NCI-H2029 treated with DMSO at 0.1 percent for 48 hours (cell line): ENCODE measurements at places on chromosomes 3 and 15.

- no peak for DNase-seq
Observed at GRCh38 chr15:77021803-77022381, 27.0 kb downstream of the PSTPIP1 start.

DNA sequence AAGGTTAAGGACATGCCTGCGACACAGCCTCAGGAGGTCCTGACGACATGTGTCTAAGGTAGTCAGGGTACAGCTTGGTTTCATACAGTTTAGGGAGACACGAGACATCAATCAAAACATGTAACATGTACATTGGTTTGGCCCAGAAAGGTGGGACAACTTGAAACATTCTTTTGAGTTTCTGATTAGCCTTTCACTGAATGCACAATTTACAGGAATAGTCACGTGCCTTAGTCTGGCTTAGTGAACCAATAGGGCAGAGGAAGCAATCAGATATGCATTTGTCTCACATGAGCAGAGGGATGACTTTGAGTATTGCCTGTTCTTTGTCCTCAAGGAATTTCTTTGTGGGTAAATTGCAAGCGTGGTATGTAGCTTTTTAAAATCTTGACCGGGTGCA lies 24.5 kb upstream of the HDAC11 start:
- no peak for DNase-seq

GRCh38 chr3:70518356-70518755 lies 205.9 kb upstream of the MDFIC2 start:
- DNase-seq, result no peak

- peak; percentile 77 for DNase-seq
Observed at GRCh38 chr3:127304121-127304744, 16.4 kb upstream of the PRR20G start.

DNA sequence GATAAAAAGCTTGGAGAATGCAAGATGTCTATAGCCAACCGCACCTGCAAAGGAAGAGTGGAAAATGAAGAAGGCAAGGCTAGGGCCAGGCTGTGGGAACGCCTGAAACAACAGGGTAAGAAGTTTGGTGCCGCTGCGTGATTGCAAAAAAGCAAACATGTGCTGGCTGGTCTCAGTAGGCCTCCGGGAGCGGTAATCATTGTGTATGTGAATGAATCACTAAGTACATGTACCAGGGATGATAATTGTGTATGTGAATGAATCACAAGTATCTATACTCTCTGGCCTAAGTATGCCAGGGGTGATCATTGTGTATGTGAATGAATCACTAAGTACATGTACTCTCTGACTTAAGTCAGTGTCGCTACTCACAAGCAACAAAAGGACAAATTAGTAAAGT lies 40.3 kb upstream of the PARL start:
- no peak for DNase-seq

- DNase-seq, result no peak
Observed at GRCh38 chr15:58951388-58952007, 18.0 kb upstream of the SLTM start.

- no peak for DNase-seq
Observed at GRCh38 chr3:148203297-148204010, 494.2 kb upstream of the AGTR1 start.

DNA sequence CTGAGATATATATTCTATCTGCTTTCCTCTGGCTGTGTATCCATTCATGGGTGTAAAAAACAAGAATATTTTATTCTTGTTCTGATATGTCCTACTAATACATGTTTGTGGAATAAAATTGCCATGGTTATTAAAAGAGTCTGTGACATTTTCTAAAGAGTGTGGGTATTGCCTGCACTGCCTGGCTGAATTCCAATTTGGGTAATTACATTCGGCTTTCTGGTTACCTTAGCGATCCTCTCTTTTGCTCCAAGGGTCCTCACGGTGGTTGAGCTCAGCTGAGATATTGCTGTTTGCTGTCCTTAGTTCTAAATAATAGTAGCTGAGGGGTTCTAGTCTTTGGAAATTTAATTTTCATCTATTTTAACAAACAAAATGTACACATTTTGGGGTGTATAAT lies 301.4 kb upstream of the DNAJC19 start:
- DNase-seq, result no peak

- no peak for DNase-seq
Observed at GRCh38 chr15:72229076-72229946, 1.7 kb downstream of the PKM start.

DNA sequence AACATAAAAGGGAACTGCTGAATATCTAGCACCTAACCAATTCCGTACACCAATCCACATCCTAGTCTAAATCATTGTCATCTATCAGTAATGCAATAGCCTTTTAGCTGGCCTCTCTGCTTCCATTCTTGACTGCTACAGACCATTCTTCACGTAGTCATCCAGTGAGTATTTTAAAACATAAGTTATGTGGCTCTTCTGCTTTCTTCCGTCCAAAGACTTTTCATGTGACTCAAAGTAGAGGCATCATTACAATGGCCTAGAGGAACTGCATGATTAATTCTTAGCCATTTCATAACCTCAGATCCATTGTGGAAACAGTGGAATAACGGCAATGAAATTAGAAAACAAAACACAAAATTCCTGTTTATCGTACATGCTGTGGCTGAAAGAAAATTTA lies 88.9 kb upstream of the CBLB start:
- DNase-seq, result no peak

GRCh38 chr15:79257454-79257853 lies 25.1 kb upstream of the ANKRD34C start:
- no peak for DNase-seq

DNA sequence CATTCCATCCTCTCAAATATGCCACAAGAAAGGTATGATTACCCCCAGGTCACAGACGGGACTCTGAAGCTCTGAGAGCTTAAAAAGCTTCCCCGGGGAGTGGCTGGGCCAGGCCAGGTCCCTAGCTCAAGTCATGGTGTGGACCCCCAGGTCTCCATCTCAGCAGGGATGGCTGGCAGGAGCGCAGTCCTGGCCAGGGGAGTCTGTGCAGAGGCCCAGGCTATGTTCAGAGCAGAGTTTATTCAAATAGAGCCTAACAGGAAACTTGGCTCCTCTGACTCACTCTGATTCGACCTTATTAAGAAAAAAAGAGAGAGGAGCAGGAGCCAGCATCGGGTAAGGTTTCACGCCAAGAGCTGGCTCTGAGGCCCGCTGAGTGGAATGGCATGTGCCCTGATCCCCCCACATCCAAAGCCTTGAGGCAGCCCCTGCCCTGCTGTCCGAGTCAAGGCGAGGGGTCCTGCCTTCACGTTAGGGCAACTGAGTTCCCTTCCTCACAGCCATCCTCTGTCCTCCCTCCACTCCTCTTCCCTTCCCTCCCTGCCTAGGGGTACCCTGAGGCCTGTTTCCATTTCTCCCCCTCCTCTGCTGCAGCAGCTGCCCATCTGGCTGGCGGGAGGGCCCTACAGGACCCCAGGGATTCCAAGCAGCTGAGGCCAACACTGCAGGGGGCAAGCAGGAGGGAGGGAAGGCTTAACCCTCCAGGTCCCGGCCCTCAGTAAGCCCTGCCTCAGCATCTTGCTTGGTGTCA lies 1.9 kb upstream of the LOXL1 start:
- no peak for DNase-seq

- DNase-seq, result no peak
Observed at GRCh38 chr15:69403594-69403993, 10.6 kb upstream of the KIF23 start.

DNA sequence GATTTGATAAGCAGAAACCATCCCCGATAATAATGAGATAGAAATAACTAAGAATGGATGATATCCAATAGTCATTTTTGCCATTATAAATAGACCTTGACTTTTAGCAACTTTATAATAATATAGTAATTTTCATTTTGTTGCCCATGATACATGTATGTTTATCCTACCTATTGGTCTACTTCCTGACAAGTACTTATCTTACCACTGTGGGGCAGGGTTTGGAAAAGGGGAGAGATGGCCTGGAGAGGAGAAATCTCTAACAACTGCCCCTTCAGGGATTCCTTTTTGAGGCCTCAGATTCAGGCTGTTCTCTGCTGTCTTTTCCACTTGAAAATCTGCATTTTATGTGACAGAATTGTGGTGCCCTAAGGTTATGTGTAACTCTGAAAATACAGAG lies 42.2 kb downstream of the FAM98B start:
- no peak for DNase-seq

- no peak for DNase-seq
Observed at GRCh38 chr3:157175691-157176507, 16.0 kb upstream of the CCNL1 start.

GRCh38 chr3:63251499-63251898 lies 26.6 kb upstream of the SYNPR start:
- DNase-seq, result no peak

DNA sequence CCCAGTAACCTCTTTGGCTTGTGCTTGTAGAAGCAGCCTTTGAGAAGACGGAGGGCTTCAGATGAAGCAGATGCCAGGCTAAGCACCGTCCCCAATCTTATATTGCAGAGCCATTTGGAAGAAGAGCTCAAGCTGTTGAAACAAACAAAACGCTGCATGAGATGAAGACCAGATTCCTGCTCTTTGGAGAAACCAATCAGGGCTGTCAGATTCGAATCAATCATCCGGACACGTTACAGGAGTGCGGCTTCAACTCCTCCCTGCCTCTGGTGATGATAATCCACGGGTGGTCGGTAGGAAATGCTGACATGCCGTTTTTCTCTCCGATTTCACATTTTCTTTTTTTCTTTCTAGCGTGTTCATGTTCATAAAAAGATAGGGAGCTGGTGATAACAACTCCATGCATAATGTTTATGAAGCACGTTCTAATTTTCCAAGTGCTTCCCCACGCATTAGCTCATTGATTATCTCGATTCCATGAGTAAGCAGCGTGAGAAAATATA lies 106.5 kb downstream of the LIPC start:
- DNase-seq, result no peak

DNA sequence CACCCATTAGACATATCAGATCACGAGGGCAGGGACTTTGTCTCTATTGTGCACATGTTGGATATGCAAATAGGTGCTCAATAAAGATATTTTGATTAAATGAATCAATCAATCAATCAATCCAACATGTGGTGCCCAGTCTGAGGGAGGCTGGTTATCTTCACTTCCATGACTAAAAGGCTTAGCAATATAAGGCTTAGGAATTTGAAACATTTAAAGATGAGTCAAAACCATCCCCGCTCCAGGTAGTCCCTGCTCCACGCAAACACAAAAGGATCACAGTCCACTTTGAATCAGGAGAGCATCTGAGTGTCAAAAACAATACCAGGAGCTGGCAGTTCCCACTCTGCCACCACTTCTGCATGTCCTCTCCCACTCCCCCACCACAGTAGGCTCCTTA lies 25.8 kb upstream of the PRICKLE2 start:
- DNase-seq, result no peak

DNA sequence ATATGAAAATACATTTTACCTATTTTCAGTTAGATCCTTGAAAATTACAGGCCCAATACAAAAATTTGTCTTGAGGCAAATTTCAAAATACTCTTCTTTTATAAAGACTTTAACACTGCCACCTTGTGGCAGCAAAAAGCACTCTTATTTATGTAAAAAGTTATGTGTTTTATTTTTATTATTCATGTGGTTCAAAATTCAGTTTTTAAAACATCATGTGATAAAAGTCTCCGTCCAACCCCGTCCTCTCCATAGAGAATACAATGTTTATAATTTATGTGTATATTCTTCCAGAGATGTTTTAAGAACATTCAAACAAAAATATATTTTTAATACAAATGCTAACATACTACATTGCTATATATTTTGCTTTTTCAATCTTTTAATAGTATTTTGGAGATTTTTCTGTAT lies 36.9 kb upstream of the TRIM59 start:
- no peak for DNase-seq

- no peak for DNase-seq
Observed at GRCh38 chr15:95520922-95521321, 809.6 kb upstream of the NR2F2 start.

DNA sequence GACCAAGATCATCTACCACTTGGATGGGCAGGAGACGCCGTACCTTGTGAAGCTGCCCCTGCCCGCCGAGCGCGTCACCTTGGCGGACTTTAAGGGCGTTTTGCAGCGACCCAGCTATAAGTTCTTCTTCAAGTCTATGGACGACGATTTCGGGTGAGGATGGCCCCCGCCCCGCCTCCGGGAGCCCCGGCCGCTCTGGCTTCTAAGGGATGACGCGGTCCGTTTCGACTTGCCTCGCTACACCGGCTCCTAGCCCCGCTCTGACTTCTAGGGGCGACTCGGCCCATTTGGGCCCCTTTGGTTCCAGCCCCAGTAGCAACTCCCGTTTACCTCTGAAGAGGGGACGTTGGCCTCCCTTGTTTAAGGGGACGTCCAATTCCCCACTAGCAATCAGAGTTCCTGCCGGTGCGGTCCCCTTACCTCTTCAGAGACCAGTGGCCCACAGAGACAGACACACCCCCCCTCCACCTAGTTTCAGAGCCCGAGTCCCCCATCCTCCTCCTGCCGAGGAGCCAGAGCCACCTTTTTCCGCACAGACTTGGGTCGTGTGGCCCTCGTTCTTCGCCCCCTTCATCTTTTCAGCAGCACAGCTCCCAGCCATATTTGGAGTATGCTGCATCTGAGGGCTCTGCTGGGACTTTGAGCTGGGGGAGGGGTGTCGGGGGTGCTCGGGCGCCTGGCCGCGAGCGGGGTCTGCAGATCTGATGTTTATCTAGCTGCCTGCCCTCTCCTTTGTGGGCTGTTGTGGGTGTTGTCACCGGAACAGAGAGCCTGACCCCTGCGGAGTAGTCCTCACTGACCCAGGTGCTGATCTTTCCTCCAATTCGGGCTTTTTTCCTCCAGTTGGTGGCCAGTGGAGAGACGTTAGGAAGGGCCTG lies 706 bp downstream of the DVL3 start:
- no peak for DNase-seq

GRCh38 chr3:196639483-196640296 lies at the start of gene NRROS:
NRROS (plus strand) TSS chr3:196639694; CDS start chr3:196654540, 14,846 bp downstream.
- DNase-seq, result no peak

GRCh38 chr3:156577736-156578135 lies 22.8 kb upstream of the SSR3 start:
- DNase-seq, result no peak

- DNase-seq, result no peak
Observed at GRCh38 chr3:40718681-40719080, 193.9 kb downstream of the ZNF621 start.

GRCh38 chr15:55222588-55222987 lies 25.8 kb upstream of the RSL24D1 start:
- DNase-seq, result no peak
